ENCODE measurements at places on chromosomes 1 and 21.

DNA sequence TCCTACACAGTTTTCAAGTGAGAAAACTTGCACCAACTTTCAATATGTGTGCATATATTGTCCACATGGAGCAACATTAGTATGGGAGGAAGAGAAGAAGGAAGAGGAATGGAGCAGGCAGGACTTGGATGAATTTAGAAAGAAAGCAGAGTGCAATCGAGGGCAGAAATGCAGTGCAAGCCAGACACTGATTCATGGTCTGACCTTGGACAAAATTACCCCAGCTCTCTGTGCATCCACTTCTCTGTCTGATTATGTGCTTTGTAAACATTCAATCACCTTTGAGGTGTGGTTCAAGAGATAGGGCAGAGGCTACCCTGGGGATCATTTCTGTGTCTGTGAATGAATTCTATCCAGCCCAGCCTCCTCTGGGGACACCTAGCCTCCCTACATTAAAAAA is 265.2 kb downstream of the TNR start:
- no peak for DNase-seq

GRCh38 chr1:101379950-101380349 is 143.1 kb downstream of the S1PR1 start:
- no peak for DNase-seq

- no peak for DNase-seq
Measured at GRCh38 chr1:150257624-150258585, at the start of gene CA14. CA14 (plus strand) TSS chr1:150257774; CDS start chr1:150258129, 355 bp downstream.

DNA sequence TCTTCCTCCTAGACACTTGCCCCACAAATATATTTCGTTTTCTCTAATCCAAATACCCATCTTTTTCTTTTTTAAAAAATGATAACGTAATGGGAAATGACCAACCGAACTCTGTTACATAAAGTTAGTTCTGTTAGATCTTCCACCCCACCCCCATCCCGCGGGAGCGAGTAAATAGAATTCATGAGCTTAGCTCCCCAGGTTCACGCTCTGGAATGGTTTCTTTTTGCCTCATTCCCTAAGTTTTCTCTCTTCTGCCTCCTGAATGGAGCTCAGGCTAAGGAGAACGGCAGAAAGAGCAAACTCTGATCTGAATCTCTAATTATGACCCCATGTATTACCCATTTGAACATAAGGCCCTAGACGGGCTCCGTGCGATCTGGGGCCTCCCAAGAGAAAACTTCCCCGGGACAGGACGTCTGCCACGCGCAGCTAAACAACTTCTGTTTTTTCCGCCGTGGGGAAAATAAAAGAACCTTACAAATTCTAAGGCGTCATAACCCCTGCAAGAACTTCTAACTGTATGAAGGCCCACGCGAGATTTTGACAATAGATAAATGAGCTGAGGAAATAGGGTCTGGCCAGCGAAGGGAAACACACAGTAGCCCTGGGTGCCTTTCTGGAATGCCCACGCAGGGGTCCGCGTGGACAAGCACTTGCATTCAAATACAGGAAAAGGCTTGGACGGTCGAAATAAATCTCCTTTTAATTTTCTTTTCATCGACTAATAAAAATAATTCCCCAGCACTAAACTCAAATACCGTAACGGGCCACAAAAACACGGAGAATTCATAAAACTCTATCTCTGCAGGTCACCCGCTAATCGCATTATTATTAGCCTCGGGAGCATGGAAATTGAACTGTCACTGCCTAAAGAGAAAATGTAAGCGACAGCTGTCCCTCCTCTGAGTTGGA is 2.2 kb downstream of the TBX15 start:
- no peak for DNase-seq

GRCh38 chr1:48040154-48040553 is 43.0 kb upstream of the TRABD2B start:
- DNase-seq: no peak

DNA sequence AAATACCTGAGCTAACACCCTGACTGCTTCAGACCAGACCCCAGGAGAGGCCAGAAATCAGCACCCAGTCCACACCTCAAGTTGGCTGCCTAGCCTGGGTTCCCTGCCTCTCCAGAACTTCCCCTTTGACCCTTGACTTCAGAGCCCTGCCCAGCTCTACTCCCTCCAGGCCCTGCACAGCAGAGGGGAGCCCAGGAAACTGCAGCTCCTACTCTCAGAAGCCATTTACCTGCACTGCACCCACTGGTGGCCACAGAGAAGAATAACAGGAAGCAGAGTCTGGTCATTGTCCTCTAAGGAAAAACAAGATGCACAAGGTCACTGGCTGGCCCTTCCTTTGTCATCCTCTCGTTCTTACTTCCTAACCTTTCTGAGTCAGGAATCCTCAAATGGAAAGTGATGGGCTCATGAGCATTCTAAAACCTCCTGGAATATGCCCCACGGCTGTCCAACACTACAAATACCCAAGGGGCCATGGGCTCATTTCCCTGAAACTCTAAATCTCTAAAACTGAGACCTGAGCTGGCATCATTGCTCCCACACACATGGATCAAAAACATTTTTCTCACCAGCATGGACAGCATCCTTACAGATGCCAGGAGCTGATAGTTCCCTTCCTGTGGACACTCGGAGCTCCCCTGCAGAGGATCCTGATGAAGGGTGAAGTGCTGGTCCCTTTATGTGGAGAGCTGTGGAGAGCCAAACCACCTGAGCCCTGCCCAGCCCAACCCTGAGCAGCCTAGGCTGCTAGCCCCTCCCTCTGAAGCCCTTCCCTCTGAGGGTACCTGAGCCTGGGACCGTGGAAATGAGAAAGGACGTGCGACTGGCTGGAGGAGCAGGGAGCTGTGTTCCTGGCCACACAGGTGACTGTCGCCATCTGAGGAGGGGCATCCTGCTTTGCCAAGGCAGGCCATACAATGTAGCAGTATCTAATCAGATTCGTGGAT is at the start of gene ITLN2:
TSS of gene ITLN2 (minus strand) at position 652 of the 947 bp plus-strand sequence. CDS start at position 584, 68 bp downstream.
- no peak for DNase-seq

- no peak for DNase-seq
Measured at GRCh38 chr1:91549041-91549735, 48.5 kb downstream of the CDC7 start.

GRCh38 chr1:216535059-216535458 is 111.8 kb upstream of the USH2A start:
- no peak for DNase-seq

DNA sequence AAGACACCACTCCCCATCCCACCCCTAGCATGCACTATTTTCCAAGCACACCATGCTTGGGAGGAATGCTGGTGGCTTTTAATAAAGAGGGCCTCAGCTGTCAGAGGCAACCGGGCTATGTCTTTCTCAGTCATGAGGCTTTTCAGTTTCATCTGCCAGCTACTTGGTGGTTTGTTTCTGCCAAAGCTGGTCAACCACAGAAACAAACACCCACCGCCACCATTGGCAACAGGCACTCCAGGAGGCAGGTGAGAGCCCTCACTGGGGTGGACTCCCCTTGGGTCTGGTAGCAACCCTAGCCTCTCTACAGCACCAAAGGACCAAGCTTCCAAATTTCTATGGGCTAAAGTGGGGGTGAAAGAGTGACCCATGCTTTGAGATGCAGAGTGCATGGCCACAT is 54.3 kb upstream of the CD1D start:
- DNase-seq: no peak

DNA sequence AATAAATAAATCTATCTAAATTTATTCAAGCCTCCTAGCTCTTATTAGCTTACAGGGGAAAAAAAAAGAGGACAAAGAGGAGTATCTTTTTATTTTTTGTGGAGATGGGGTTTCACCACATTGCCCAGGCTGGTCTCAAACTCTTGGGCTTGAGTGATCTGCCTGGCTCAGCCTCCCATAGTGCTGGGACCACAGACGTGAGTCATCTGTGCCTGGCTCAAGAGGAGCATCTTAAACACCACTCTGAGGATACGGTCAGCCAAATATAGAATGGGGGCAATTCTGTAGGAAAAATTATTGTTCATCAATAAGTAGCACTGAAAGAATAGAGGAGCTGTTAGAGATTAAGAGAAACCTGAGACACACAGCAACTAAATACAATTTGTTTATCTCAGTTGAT is 24.1 kb downstream of the SLC45A3 start:
- no peak for DNase-seq

DNA sequence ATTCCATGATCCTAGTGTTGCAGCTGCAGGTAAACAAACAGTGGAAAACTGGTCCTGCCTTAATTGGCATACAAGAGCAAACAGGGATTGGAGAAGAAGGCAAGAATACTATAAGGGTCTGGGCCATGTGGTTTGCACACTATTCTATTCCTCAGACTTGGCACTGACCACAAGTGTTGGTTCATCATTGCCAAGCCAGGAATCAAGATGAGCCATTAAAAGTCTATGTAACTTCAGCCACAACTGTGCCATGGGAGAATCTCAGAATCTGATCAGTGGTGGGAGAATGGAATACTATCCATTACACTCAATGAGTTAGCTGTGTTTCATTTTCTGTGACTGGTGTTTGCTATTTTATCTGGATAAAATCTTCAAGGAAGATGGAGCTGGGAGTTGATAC is 26.2 kb upstream of the FCER1A start:
- no peak for DNase-seq

- DNase-seq: no peak
Measured at GRCh38 chr1:225845571-225846259, 35.8 kb downstream of the EPHX1 start.

DNA sequence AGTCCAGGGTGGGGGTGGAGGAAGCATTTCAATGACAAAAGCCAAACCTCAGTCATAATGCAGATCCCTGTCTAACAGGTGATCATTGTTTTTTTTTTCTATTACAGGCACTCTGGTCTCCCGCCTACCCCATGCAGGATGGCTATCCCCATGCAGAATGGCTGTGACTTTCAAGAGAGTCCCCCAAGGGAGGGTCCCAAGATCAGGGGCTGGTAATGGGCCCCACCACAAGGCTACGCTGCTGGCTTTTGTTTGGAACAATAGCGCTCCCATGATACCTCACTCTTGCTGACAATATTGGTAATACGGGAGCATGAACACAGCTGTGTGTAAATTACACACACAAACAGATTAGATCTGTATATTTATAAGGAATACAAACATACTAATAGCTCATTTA is 119.4 kb downstream of the SLC45A1 start:
- no peak for DNase-seq

DNA sequence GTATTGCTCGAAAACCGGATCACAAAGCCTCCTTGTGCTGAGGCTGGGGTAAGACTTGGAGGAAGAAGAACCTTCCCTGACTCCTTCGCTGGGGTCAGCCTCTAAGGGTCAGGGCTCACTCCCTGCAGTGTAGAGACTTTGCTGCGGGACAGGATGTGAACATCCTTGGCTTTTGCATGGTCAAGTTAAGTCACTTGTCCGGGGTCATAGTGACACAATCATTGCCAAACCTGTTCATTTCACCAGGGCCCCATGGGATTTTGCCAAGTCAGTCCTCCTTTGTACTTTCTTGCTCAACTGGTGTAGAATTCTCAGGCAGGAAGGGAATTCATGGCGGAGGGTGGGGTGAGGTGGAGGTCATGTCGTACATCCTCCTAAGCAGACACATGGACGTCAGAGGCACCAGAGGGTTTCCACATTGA is 24.7 kb upstream of the IL10 start:
- no peak for DNase-seq

DNA sequence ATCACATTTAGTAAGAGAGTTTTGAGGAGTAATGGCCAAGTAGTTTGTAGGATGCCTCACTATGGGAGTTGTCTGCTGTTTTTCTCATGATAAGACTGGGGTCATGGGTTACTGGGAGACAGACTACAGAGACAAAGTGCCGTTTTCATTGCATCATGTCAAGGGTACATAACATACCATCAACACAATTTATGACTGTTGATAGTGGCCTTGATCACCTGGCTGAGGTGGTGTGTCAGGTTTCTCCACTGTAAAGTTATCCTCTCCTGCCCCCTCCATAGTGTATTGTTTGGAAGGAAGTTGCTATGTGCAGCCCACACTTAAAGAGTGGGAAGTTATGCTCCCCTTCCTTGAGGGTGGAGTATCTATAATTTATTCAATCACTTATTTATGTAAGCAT is 263.5 kb upstream of the POU3F1 start:
- DNase-seq: no peak

GRCh38 chr1:192436441-192437078 is 119.8 kb downstream of the RGS21 start:
- DNase-seq: no peak

- DNase-seq: no peak
Measured at GRCh38 chr1:37465593-37466517, 8.5 kb upstream of the ZC3H12A start.

- no peak for DNase-seq
Measured at GRCh38 chr1:5333291-5333690, 658.9 kb downstream of the NPHP4 start.

DNA sequence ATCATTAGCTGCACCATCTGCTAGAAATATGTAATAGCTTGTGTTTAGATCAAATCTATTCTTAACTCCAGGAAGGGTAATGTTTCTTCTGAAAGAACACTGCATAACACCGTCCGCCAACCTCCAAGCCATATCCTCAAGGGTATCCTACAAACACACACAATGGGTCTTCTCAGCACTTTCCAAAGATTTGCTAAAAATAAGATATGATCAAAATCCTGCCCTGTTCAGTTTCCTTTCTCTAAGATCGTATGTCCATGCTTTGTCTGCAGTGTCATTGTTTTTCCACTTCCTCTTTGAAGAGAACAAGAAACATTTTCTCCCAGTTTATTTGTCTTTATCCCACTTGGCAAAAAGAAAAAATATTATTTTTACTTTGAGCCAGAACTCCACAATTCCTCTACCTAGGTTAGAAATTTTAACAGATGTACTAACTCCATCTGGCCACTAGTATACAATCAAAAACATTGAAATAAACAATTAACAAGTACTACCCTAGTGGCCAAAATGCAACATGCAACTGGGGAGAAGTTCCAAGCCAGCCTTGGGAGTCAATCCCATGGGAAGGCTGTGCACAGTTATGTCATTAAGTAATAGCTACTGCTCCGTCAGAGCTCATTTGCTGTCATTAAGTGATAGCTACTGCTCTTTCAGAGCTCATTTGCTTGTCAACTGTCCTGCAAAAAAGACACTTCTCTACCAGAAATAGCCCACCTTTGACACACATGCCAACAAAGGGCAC is 37.8 kb downstream of the FRRS1 start:
- DNase-seq: no peak

DNA sequence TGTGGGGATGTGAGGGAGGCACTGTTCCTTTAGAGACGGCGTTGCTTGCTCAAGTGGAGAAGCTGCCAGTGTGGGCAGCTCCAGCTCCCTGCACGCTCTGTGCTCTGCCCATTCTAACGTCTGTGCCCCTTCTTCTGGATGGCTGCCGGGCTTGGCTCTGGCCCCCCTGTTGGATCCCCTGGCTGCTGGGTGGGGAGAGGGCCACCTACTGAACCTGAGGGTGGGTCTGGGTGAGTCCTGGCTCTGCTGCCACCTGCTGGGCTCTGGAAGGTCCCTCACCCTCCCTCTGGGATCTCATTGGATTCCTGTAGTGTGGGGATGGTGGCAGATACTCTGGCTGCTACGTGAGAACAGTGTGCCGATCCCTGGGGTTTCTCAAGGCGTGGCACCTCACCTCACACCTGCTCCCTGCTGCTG is 5.0 kb downstream of the PFKL start:
- no peak for DNase-seq

DNA sequence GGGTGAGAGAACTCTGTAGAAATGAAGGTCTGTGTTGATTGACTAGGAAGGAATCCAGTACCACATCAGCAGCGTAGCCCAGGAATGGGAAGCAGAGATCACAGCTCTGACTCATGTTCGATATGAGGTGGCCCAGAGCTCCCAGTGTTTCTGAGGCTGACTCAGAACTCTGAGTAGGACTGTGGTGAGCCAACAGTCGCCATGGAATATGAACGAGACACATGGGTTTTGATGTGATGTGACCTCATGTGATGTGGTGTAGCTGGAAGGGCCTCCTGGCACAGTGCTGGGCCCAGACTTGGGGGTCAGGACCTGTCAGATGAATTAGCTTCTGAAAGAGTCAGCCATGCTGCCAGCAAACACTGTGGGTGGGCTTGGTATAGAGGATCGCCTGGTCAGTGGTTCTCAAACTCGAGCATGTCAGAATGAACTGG is 237.0 kb downstream of the MRPL39 start:
- no peak for DNase-seq
